A375 (cell line): ENCODE measurements at places on chromosomes 2 and 18. TPM values are rescaled to one million over a fixed set of nuclear protein-coding genes. Genes with fewer than 3 reads are reported as not detected.

COL3A1 gene
- total RNA-seq: not detected in 2 replicates

SOCS6 gene
- total RNA-seq: 18.0 and 18.4 TPM in 2 replicates

PROKR1 gene
- not detected in 2 replicates for total RNA-seq

ERICH2 gene
- not detected in 2 replicates for total RNA-seq

ABHD1 gene
- total RNA-seq: 0.30 and 0.53 TPM in 2 replicates

ZNF385B gene
- total RNA-seq: not detected in 2 replicates
